ENCODE measurements at places on chromosomes 6 and 20.

DNA sequence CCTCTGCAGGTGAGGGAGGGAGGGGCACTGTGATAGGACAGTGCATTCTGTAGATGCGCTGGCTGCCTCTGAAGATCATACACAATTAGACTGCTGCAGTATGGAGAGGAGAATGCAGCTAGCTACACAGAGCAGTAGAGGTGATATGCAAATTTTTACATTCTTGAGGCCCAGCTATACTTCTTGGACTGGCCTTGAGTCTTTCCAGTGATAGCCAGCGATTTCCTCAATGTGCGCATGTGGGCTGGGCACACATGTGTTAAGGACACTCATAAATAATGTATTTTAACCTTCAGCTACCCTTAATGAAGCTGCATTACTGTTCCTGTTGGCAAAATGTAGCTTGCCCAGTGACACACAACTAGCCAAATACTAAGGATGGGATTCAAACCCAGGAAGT, 19.0 kb downstream of the TTPAL start:
- no peak for DNase-seq

- DNase-seq: no peak
These were observed 76.7 kb downstream of the LAMP5 start for GRCh38 chr20:9591080-9591479.

GRCh38 chr20:44589537-44589936, 7.2 kb downstream of the PKIG start:
- DNase-seq: no peak

GRCh38 chr6:167045828-167046580, 46.8 kb downstream of the CEP43 start:
- DNase-seq: no peak

DNA sequence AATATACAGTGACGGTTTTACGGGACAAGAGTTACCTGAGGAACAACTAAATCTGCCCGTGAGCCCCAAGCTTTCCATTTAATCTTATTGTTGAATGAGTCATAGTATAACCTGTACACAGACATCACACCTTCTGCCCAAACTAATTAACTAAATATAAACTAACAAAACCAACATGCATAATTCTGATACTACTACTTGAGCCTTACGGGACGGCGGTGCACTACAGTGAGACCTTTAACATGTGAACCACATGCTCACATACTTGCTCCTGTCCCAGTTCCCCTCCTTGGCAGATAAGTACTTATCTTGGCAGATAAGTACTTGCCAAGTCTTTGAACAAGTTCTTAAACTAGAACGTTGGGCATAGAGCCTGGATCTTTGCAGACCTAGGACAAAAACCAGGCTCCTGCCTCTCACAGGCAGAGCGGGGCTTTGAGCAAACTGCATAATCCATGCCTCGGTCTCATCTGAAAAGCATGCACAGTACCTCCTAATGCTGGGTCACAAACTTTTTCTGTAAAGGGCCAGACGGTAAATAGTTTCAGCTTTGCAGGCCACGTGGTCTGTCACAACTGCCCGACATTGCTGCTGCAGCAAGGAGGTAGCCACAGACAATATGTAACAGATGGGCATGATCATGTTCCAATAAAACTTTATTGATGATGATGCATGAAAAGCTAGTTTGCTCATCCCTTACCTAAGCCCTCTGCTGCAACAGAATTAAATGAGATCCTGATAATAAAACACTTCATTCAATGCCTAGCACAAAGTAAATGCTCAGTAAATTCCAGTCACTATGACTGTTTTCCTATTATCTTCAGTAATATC, 23.0 kb downstream of the ZNF217 start:
- DNase-seq: no peak

- DNase-seq: no peak
These were observed 41.0 kb downstream of the CCN2 start for GRCh38 chr6:131910219-131910589.

- DNase-seq: no peak
These were observed 38.9 kb downstream of the TP53INP2 start for GRCh38 chr20:34743039-34743438.
